ENCODE measurements at places on chromosomes 6 and 20.

DNA sequence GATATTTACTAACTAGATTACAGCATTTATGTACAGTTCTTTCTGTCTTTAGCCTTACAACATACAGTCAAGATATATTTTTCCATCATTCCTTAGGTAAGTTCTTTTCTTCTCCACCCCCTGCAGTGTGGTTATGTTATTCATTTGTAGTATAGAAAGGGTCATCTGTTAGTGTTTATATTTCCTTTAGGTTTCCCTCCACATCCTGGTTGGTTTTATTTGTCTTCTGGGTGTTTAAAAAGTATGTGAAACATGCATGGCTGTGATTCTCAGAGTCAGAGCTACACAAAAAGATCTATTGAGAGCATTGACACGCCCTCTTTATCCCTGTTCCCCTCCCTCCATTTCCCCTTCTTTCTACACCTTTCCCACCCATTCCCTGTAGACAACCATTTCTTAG, 20.1 kb downstream of the DHX35 start:
- no peak for DNase-seq

DNA sequence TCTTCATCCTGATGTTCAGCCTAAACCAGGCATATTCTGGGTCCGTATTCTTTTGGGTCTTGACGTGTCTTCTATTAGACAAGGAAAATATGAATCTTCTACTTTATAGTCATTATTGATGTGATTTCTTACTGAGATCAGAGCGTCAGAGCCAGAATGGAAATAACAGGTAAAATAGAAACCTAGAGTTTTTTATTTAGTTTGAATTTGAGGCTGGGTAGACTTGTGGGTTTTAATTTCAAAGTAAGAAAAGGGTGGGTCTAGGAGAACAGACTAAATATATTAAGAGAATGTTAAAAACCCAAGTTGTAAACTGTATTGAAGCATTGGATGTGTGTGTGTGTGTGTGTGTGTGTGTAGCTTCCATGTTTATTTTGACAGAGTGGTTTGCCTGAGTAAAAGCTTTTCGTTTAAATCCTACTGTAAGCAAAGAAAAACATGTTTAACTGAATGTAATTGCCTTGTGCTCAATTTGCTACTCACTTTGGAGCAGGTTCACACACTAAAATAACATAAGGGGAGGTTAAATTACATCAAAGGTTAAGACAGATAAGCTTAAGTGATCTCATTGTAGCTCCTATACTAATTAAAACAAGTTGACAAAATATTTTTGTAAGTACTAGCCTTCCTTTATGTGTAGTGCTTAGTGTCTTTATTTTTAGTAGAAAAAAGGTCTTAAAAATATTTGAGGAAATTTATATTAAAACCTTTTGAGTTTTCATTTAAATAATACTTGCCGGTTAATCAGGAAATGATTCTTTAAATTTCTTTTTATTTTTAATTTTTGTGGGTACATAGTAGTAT, 17.4 kb downstream of the HECA start:
- no peak for DNase-seq

GRCh38 chr6:33766921-33767907, 20.5 kb upstream of the IP6K3 start:
- no peak for DNase-seq

DNA sequence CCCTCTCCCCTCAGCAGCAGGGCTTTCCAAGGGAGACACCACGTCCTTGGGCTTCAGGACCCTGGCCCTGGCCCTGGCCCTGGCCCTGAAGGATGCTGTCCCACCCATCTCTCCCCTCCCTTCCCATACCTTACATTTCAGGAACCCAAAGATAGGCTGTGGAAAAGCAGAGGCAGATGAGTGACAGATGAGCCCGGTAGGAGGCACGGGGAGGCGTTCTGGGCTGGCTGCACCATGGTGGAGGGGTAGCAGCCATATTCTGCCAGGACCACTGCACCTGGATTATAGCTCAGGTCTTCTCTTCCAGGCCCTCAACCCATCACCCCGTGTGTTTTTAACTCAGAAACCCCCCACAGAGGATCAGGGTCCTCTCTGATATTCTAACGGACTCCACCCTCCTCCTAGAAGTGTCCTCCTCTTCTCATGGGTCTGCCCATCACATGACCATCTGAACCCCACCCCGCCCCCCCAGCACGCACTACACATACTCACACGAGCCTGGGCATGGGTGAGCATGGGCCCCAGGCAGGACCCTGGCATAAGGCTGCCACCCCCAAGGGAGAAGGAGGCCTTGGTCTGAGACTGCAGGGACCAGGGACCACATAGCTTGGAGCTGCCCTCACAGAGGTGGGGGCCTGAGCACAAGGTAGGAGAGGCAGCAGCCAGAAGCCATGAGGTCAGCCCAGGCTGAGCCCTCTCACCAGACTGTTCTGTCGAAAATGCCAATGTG, 220.8 kb upstream of the CDH4 start:
- DNase-seq, result no peak

All from stimulated activated CD8-positive, alpha-beta memory T cell treated with anti-CD3 and anti-CD28 coated beads, Interleukin-12 subunit alpha, Interleukin-12 subunit beta, amount 100 ng/mL, for 1 hour (primary cell).